ENCODE measurements at places on chromosomes 3 and 15. TPM values are rescaled to one million over a fixed set of nuclear protein-coding genes. Genes with fewer than 3 reads are reported as not detected.

The SLC12A1 gene
- polyA plus RNA-seq = not detected

The NR2F2 gene
- polyA plus RNA-seq = 66.9 TPM

The CCDC14 gene
- polyA plus RNA-seq = 164 TPM

The ACP3 gene
- polyA plus RNA-seq = 0.71 TPM

The EID1 gene
- 292 TPM for polyA plus RNA-seq

The RASA2 gene
- polyA plus RNA-seq = 7.7 TPM
